ENCODE measurements at places on chromosomes 6 and 20.

GRCh38 chr6:160328447-160328846, 19.7 kb upstream of the SLC22A3 start:
- H3K4me3 ChIP-seq = no peak overlapping the region
- no peak for DNase-seq
- no peaks in the 10 kb centered on the region for H3K36me3 ChIP-seq
- peaks cover 3% of the 10 kb centered on the region for H3K27me3 ChIP-seq

DNA sequence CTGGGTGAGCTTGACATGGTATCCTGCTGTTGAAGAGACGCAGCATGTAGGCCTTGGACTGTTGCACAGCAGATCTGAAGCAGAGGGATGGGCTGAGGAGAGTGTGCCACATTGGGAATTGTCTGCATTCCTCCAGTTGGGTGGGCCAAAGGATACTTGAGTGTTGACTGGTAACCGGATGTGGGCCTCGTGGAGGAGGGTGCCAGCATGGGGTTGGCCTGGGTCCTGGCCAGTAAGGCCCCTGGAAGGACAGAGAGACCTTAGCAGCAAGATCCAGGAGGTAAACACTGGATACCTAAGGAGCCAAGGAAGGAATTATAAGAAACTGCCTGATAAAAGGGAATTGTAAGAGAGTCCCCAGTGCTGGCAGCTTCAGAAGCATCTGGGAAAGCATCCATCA, 76.9 kb downstream of the FIG4 start:
- no peaks in the 10 kb centered on the region for H3K27me3 ChIP-seq
- peaks cover 6% of the 10 kb centered on the region for H3K4me1 ChIP-seq
- H3K4me3 ChIP-seq = no peak overlapping the region
- no peak for DNase-seq
- peaks cover 9% of the 10 kb centered on the region for H3K36me3 ChIP-seq

DNA sequence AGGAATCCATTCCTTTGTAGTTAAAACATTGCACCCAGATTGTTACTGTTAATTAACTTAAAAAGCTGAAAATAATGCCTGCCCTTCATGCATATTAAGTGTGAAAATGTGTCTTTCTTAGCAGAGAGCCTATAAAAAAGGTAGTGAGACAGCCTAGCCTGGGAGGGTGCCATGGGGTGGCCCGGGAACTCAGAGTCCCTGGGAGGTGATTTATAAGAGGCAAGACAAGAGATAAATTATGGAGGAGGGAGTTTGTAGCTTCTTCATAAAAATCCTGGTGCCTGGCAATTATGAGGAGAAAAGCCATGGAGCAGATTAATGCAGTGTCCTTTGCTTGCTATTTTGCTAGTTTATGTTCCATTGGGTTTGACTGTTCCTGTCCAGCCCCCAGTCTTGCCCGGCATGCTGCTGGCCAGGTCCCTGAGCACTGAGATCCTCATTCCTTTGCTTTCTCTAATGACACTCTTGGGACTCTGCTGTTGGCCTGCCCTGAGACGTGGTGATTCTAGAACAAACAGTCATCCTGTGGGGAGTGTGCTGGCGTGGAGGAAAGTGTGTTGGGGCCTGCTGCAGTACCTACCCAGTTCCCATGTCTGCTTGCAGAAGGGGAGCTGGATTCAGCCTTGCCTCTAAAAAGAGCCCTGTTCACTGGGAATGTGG, 4.2 kb downstream of the MLN start:
- no peak for DNase-seq
- peaks cover 19% of the 10 kb centered on the region for H3K27me3 ChIP-seq
- H3K4me1 ChIP-seq = peaks cover 3% of the 10 kb centered on the region
- H3K36me3 ChIP-seq = no peaks in the 10 kb centered on the region
- no peak overlapping the region for H3K4me3 ChIP-seq

DNA sequence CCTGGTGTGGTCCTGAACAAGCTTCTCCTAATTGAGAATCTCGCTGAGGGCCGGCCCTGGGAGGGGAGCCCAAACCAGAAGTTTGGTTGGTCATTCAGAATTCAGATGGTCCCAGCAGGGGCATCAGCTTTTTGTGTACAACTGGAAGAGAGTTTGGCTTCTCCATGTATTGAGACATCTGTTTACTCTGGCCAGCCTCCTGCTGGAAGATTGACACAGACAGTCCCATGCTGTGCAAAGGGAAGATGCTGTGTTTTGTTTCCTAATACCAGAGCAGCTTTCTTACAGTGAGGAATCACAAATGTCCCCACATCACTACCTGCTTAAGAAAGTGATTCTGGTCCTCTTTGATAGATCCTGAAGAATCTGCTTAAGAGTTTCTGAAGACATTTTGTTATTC, 97.8 kb downstream of the PLEKHG1 start:
- H3K4me3 ChIP-seq = no peak overlapping the region
- peaks cover 12% of the 10 kb centered on the region for H3K27me3 ChIP-seq
- no peak for DNase-seq
- H3K27ac ChIP-seq = no peak overlapping the region
- H3K36me3 ChIP-seq = no peaks in the 10 kb centered on the region
- H3K4me1 ChIP-seq = no peaks in the 10 kb centered on the region

- H3K36me3 ChIP-seq = peaks cover 10% of the 10 kb centered on the region
- peaks cover 6% of the 10 kb centered on the region for H3K27me3 ChIP-seq
- no peak overlapping the region for H3K4me3 ChIP-seq
- no peaks in the 10 kb centered on the region for H3K4me1 ChIP-seq
Observed at GRCh38 chr6:127439718-127440117, 19.5 kb downstream of the KIAA0408 start.

- H3K36me3 ChIP-seq = no peaks in the 10 kb centered on the region
- no peaks in the 10 kb centered on the region for H3K27me3 ChIP-seq
- DNase-seq = no peak
- peaks cover 16% of the 10 kb centered on the region for H3K4me1 ChIP-seq
Observed at GRCh38 chr20:53032478-53032932, 60.3 kb downstream of the TSHZ2 start.

DNA sequence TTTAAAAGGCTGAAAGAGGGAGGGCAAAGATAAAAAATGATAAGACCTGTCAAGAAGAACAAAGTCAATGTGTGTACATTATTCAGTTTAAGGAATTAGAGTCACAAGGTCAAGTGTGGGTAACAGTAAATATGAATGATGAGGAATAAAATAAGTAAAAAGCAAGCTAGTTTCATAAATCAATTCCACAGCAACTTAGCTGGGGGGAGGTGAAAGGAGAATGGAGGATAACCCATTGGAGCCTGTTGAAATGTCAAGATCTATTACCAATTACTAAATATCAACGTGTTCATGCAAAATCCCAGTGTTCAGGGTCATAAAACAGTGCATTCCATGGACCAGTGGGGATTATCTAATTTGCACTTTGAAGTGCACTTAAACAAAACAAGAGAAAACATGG, 242.9 kb downstream of the TBX18 start:
- H3K36me3 ChIP-seq = no peaks in the 10 kb centered on the region
- DNase-seq = no peak
- no peak overlapping the region for H3K27ac ChIP-seq
- no peak overlapping the region for H3K4me3 ChIP-seq

DNA sequence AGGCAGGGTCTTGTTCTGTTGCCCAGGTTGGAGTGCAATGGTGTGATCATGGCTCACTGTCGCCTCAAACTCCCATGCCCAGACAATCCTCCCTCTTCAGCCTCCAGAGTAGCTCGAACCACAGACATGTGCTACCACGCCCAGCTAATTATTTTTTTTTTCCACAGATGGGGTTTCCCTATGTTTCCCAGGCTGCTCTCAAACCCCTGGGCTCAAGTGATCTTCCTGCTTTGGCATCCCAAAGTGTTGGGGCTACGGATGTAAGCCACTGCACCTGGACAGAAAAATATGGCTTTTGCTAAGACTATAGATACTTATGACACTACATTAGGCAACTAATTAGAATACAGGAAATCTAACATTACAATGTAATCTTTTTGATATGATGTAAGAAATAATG, 17.9 kb downstream of the RNF24 start:
- no peaks in the 10 kb centered on the region for H3K27me3 ChIP-seq
- DNase-seq = no peak
- peaks cover 50% of the 10 kb centered on the region for H3K4me1 ChIP-seq
- no peak overlapping the region for H3K27ac ChIP-seq
- H3K4me3 ChIP-seq = no peak overlapping the region

- H3K36me3 ChIP-seq = no peaks in the 10 kb centered on the region
- H3K27me3 ChIP-seq = peaks cover 4% of the 10 kb centered on the region
- H3K4me3 ChIP-seq = no peak overlapping the region
- DNase-seq = no peak
- no peaks in the 10 kb centered on the region for H3K4me1 ChIP-seq
Observed at GRCh38 chr20:4455301-4455701, 266.4 kb upstream of the PRND start.

DNA sequence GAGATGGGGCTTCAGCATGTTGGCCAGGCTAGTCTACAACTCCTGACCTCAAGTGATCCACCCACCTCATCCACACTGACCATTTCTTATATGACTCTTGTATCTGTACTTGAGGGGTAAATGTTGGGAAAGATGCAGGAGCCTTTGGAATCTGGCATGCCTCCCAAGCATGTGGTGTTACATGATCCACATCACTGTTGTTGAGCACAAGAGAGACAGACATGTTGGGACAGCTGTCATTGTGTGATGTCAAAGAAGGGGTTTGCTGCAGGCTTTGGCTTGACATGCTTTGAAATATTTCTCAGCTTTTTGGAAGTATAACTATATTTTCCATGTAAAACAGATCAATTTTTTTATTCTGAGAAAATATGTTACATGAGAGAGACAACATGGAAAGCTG, 139.9 kb downstream of the MOXD1 start:
- H3K36me3 ChIP-seq = no peaks in the 10 kb centered on the region
- H3K27ac ChIP-seq = no peak overlapping the region
- no peak for DNase-seq
- H3K4me3 ChIP-seq = no peak overlapping the region

- H3K4me1 ChIP-seq = peaks cover 14% of the 10 kb centered on the region
- peaks cover 4% of the 10 kb centered on the region for H3K27me3 ChIP-seq
- no peak overlapping the region for H3K27ac ChIP-seq
- DNase-seq = no peak
- no peaks in the 10 kb centered on the region for H3K36me3 ChIP-seq
Observed at GRCh38 chr6:87925373-87926060, 122.1 kb upstream of the SPACA1 start.

- H3K4me3 ChIP-seq = no peak overlapping the region
- no peaks in the 10 kb centered on the region for H3K4me1 ChIP-seq
- DNase-seq = no peak
- no peaks in the 10 kb centered on the region for H3K36me3 ChIP-seq
- no peak overlapping the region for H3K27ac ChIP-seq
Observed at GRCh38 chr6:168796106-168796505, 355.1 kb downstream of the SMOC2 start.

DNA sequence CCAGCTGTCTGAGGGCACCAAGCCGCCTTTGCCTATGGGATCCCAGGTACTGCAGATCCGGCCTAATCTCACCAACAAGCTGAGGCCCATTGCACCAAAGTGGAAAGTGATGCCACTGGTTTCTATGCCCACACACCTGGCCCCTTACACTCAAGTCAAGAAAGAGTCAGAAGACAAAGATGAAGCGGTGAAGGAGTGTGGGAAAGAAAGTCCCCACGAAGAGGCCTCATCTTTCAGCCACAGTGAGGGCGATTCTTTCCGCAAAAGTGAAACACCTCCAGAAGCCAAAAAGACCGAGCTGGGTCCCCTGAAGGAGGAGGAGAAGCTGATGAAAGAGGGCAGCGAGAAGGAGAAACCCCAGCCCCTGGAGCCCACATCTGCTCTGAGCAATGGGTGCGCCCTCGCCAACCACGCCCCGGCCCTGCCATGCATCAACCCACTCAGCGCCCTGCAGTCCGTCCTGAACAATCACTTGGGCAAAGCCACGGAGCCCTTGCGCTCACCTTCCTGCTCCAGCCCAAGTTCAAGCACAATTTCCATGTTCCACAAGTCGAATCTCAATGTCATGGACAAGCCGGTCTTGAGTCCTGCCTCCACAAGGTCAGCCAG, 283.0 kb downstream of the TSHZ2 start:
- no peak overlapping the region for H3K27ac ChIP-seq
- H3K27me3 ChIP-seq = no peaks in the 10 kb centered on the region
- H3K4me1 ChIP-seq = no peaks in the 10 kb centered on the region
- peaks cover 2% of the 10 kb centered on the region for H3K36me3 ChIP-seq
- H3K4me3 ChIP-seq = no peak overlapping the region

- H3K4me3 ChIP-seq = peak overlapping the region; percentile 56
- H3K4me1 ChIP-seq = peaks cover 41% of the 10 kb centered on the region
- peaks cover 71% of the 10 kb centered on the region for H3K27me3 ChIP-seq
- peak; percentile 38 for DNase-seq
Observed at GRCh38 chr6:27672113-27672799, 199.4 kb upstream of the ZNF184 start.

- peak overlapping the region; percentile 97 for H3K4me3 ChIP-seq
- H3K27me3 ChIP-seq = peaks cover 7% of the 10 kb centered on the region
- DNase-seq = no peak
Observed at GRCh38 chr6:99514089-99514488, 1.1 kb downstream of the USP45 start.

DNA sequence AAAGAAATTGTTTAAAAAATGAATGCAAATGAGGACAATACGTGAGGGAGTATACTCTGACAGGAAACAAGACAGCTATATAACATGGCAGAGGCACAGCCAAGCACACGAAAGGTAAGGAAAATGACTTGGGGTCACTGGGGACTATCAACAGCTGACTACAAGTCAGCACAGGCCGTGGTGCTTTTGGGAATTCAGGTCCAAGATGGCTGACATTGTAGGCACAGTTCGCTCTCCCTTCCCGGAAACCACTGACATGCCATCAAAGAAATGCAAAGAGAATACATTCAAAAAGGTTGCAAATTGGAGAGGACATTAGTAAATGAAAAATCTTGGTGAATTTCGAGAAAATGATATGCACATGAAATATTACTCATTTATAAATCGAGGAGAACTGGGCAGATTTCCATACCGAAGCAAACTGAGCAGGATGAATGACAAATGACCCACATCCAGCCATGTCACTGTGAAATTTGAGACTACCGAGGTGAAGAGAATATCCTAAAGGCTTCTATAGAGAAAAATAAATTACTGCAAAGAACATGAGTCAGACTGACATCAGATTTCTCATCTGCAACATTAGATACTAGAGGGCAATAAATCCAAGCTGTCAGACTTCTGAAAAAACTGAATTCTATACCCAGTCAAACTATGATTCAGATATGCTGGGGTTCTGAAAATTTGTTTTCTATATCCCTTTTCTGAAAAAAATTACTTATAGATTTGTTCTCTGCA, 391.1 kb downstream of the BTBD9 start:
- no peak overlapping the region for H3K27ac ChIP-seq
- H3K4me1 ChIP-seq = no peaks in the 10 kb centered on the region
- no peak overlapping the region for H3K4me3 ChIP-seq
- no peaks in the 10 kb centered on the region for H3K36me3 ChIP-seq
- no peaks in the 10 kb centered on the region for H3K27me3 ChIP-seq

DNA sequence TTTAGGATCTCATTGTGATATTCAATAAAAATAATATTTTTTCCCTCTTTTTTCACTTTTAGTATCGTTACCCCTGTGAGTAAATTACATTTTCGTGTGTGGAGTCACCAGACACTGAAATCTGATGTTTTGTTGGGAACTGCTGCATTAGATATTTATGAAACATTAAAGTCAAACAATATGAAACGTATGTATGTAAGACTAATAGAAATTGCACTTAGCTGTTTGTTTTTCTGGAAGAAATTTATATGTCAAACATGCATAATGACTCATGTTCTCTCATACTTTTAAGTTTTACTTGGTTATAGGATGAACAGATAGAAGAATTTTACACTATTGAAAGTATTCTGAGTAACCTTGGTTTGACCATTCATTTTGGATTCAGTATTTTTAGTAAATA, 49.4 kb downstream of the ITCH start:
- no peak overlapping the region for H3K4me3 ChIP-seq
- H3K27ac ChIP-seq = no peak overlapping the region
- H3K4me1 ChIP-seq = peaks cover 19% of the 10 kb centered on the region
- no peaks in the 10 kb centered on the region for H3K27me3 ChIP-seq
- DNase-seq = no peak

GRCh38 chr20:17227219-17227575, 357 bp downstream of the PCSK2 start:
- no peak overlapping the region for H3K4me3 ChIP-seq
- peaks cover 1% of the 10 kb centered on the region for H3K4me1 ChIP-seq
- no peak overlapping the region for H3K27ac ChIP-seq
- peaks cover 43% of the 10 kb centered on the region for H3K27me3 ChIP-seq
